Activated naive CD4-positive, alpha-beta T cell (primary cell): ENCODE measurements at places on chromosomes 1 and 21.
A peak's percentile ranks its signal among the peaks of the same experiment; 100 is the strongest.

GRCh38 chr1:218209351-218209861 lies 75.7 kb upstream of the RRP15 start:
- DNase-seq, result no peak

- DNase-seq, result no peak
Observed at GRCh38 chr1:219773775-219774174, 154.6 kb downstream of the SLC30A10 start.

GRCh38 chr1:14320518-14320917 lies 278.0 kb upstream of the KAZN start:
- DNase-seq, result no peak

DNA sequence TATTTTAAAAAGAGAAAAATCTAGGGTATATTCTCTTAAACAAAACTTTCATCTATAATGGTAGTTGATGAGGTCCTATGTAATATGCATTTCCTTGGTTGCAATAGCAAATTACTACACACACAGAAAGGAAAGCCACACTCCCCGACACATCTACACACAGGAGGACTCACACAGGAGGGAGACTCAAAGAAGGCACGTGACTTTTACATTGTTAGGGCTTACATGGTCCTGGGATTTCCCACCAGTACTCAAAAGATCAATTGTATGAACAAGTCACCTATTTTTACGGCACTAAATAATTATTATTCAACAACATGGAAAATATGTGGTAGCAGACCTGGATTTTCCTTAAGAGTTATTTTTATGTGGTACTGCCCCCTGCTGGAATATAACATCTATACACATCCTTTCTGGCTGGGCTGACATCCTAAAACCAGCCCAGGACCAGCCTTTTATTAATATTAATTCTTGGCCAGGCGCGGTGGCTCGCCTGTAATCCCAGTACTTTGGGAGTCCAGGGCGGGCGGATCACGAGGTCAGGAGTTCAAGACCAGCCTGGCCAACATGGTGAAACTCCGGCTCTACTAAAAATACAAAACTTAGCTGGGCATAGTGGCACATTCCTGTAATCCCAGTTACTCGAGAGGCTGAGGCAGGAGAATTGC lies 33.9 kb upstream of the LGALS8 start:
- no peak for DNase-seq

DNA sequence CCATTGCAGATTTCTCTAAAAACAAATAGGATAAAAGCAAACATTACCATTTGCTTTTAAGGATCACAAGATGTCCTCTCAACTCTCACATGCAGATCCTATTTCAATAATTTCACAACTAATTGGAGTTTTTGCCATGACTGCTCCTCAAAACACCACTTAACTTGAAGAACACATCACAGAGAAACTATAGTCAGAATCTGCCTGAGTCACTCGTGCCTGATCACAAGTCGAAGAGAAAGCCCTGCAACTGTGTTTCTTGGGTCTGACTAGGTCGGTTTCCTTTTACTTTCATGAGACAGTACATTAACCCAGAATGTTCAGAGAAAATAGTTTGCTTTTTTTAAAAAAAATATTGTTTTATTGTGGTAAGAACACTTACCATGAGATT lies 46.3 kb upstream of the SMYD2 start:
- no peak for DNase-seq

DNA sequence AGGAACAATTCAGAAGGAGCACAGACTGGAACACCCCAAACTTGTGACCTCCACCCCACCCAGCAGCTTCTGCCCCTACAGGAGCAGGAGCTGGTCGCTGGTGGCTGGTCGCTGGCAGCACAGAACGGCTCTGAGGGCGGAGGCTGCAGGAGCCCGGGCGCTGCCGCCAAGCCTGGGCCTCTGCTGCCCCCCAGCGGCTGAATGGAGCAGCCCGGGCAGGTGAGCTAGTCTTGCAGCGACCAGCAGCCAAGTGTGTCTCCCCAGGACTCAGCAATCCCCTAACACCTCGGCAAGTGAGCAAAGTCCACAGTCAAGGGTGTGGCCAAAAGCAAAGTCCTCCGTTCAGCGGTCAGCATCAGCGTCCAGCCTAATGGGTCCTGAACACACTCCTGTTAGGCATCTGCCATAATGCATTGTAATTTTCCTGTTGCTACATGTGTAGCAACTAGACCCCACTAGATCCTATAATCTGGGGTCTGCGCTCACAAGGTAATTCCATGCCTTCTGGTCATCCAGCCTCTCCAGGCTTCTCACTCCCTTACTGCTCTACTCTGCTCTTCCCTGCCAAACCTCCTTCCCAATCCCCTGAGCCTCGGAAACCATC lies 12.1 kb upstream of the GJB5 start:
- DNase-seq, result peak; percentile 46

- no peak for DNase-seq
Observed at GRCh38 chr21:29208044-29208681, 77.7 kb downstream of the MAP3K7CL start.

DNA sequence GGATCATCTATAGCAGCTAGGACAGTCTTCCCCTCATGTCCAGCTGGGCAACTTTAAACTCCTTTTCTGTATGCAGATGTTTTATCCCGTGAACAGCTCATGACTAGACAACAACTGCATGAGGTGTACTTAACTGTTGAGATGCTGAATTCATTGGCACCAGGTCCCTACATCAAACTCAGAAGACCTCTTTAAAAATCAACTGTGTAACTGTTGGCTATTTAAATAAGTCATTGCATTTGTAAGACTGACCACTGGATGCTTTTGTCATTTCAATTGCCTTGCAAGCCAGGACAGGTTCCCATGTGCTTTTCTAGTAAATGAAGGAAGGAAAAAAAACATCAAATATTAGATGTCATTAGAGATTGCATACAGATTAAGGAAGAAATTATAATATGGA lies 28.3 kb upstream of the GORAB start:
- DNase-seq, result no peak

DNA sequence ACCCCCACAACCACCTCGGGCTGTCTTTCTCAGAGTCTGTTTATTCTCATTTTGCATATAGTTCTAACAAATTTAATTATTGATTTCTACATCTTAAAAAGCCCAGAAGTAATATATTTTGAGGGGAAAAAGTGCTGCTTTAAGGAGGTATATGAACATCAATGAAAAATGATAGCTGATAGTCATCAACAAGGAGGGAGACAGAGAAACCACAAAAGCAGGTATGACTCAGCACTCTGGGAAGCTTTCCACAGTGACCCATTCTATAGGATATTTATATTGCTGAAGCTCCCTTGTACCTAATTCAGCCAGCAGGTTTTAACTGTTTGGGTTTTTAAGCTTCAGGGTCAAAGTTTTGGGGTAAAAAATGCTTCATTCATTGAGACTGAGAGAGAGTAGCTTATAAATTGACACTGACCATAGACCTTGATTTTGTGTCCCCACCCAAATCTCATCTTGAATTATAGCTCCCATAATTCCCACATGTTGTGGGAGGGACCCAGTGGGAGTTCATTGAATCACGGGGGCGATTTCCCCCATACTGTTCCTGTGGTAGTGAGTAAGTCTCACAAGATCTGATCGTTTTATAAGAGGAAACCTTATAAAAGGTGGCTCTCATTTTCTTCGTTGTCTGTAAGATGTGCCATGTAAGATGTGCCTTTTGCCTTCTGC lies 27.4 kb downstream of the VANGL1 start:
- no peak for DNase-seq

DNA sequence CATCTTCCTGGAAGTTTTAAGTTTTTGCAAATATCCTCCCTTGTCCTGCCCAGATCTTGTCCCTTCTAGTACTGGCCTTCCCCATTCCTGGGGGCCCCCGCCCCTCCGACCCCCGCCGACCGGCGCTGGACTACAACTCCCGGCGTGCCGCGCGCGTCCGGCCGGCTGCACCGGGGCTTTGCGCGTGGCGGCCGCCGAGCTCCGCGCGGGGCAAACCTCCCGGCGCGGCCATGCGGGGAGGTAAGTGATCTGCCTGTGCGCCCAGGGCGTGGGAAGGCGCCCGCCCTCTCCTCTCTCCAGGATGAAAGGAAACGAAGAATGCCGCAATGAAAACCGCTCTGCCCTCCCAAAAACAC lies 3.2 kb upstream of the SAMD13 start:
- DNase-seq, result no peak

DNA sequence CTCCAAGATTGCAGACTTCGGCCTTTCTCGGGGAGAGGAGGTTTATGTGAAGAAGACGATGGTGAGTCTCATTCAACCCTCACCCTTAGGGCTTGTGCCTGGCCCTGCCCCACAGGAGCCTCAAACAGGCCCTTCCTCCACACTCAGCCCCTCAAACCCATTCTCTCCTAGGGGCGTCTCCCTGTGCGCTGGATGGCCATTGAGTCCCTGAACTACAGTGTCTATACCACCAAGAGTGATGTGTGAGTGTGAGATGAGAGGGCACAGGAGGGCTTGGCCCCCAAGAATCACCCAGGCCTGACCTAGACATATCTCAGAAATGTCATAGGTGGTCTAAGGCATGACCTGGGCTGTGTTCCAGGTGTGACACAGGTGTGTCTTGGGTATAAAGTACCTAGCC lies 18.3 kb upstream of the MPL start:
- DNase-seq, result no peak

DNA sequence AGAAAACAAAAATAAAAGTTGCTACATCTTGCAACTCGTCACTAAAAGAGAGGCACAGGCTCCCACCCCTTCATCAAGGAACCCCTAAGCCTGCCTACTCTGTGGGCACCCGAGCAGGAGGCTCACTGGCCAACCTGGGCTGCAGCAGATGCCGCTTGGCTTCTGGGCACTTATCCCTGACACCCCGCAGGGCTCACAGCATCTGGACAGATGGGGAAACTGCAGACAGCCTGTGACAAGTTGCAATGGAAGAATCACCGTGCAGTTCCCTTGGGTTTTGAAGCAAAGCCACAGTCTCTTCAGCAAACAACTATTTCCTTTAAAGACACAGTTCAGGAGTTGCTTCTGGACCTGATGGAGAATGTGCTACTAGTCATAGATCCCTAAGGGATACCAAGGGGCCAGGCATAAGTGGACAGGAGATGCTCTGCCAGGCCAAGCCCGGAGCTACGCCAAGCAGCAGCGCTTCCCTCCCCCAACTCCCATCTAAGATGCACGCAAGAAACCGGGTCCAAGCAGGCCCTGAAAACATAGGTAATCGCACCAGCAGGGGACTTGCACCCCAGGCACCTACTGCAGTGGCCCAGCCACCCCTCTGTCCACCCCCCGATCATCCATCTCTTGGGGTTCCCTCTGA lies 170.6 kb downstream of the NPHP4 start:
- DNase-seq, result no peak
